Esophagus mucosa (tissue), 1 donor: ENCODE measurements at places on chromosomes 6 and 20. TPM values are rescaled to one million over a fixed set of nuclear protein-coding genes. Genes with fewer than 3 reads are reported as not detected.
A peak's percentile ranks its signal among the peaks of the same experiment; 100 is the strongest.

The MEP1A gene
- total RNA-seq = not detected

The OR2H1 gene
- total RNA-seq = not detected

The LATS1 gene
- 15.7 TPM for total RNA-seq

The DYNLT2 gene
- 0.84 TPM for total RNA-seq

DNA sequence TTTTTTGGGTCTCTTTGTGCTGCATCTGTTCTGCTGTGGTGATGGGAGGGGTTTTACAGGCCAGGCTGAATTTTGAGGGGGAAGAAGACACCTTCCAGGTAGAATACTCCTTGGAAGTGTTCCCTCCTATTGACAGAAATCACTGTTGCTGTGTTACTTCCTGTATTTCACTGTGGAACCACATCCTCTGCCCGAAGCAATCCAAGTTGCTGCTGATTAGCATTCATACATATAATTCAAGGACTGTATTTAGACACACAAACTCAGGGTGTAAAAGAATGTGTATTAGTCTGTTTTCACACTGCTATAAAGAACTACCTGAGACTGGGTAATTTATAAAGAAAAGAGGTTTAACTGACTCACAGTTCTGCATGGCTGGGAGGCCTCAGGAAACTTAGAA, 50.6 kb upstream of the TMEM244 start:
- no peak for ATAC-seq

GRCh38 chr6:169709293-169709692, 7.4 kb downstream of the C6orf120 start:
- ATAC-seq = peak; percentile 61

DNA sequence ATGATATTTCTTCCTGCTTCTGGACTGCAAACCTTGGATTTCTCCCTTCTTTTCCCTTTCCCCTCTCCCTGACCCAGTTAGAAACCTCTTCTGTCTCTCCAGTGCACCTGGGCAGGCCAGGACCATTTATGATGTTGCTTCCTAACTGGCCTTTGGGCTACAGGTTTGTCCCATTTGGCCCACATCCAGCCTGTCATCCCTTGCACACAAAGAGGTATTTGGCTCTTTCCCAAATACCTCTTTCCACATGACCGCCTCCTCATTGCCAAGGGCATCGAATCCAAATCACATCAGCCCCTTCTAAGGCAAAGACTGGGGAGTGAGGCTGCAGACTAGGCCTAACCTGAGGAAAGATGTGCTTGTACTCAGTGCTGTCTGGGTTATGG, 13.6 kb downstream of the FGD2 start:
- ATAC-seq = no peak

- no peak for ATAC-seq
Measured at GRCh38 chr6:135525594-135525993, 28.1 kb upstream of the AHI1 start.

- peak; percentile 54 for ATAC-seq
Measured at GRCh38 chr6:10800810-10801209, 37.5 kb downstream of the MAK start.

GRCh38 chr6:138818496-138819194, 22.8 kb downstream of the ECT2L start:
- ATAC-seq = no peak

GRCh38 chr6:162572240-162572639, 155.3 kb downstream of the PRKN start:
- no peak for ATAC-seq

DNA sequence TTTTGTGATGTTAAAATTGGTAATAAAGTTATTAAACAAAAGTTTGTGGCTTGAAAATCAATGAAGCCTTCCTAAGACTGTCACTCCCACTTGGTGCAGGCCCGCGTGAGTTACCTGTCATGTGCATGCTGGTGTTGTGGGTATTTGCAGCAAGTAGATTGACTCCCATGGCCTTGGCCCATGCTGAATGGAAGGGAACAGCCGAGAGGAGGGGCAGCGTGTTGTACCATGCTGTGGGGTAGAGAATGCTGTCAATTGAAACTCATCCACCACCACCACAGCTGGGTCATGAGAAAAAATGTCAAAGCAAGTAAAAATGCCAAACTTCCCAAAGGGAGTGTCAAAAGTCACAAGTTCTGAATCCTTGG, 12.7 kb upstream of the VNN1 start:
- no peak for ATAC-seq
